GM23338 (cell line): ENCODE measurements at places on chromosomes 16 and 17.

DNA sequence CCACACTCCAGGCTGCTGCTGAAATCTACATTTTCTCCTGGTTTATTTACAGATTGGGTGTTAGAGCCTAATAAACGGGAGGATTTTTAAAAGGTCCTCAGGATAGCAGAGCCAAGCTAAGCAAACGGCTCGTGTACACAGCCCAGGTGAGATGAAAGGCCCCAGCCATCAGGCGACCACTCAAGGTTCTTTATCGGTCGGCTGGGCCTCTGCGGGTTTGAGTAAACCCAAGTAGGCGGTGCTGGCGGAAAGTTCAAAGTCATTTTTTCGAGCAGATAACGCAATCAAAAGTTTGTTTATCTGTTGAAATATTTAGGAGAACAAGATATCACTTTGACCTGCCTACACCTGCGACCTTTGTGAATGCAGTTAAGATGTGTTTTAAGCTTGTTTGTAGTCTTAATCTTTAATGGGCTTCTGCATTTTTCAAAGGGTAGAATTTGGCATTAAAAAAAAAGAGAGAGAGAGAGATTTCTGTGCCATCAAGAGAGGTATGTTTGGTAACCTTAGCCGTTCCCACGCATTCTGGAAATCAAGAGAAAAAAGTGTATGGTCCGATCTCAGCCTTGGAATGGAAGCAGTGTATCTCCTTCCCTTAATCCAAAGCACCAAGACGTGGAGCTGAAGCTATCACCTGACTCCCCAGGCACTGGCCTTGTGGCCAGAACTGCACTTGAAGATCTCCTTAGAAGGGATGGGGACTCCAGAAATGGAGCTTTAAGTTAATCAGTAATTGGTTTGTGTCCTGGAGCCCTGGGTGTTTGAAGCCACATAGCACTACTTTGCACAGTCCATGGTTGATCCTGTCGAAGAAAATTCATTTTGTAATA lies 301.7 kb upstream of the IRX5 start:
- no peak for DNase-seq

- no peak for DNase-seq
Measured at GRCh38 chr17:72171703-72172667, 51.2 kb downstream of the SOX9 start.

DNA sequence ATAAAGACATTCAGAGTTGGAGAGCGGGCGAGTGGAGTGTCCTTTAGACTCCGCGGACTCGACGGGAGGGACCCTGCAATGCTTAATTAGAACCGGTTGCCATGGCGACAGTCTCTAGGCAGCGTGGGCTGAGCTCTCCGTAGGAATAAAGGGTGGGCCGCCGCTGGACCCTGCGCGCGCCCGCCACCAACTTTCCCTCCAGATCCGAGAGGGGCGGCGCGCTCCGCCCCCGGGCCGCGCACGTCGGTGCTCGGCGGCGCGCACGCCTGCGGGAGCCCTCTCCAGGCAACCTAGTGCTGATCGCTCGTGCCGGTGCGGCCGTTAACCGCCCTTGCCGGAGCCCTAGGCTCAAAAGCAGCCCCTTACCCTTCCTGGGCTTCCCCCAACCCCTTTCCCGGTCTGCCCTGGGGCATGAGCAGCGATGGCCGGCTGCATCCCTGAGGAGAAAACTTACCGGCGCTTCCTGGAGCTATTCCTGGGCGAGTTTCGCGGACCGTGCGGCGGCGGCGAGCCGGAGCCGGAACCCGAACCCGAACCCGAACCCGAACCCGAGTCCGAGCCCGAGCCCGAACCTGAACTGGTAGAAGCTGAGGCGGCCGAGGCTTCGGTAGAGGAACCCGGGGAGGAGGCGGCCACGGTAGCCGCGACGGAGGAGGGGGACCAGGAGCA lies at the start of gene PPM1E:
TSS of gene PPM1E (plus strand) at position 278 of the 669 bp plus-strand sequence.
- DNase-seq = peak; percentile 98

GRCh38 chr16:77910021-77910420 lies 112.3 kb upstream of the CLEC3A start:
- no peak for DNase-seq

- no peak for DNase-seq
Measured at GRCh38 chr16:78490431-78490830, 391.0 kb downstream of the WWOX start.

- no peak for DNase-seq
Measured at GRCh38 chr16:4888428-4889135, 41.3 kb downstream of the UBN1 start.

GRCh38 chr16:2883458-2883908 lies 468 bp downstream of the FLYWCH2 start:
- DNase-seq = peak; percentile 28

DNA sequence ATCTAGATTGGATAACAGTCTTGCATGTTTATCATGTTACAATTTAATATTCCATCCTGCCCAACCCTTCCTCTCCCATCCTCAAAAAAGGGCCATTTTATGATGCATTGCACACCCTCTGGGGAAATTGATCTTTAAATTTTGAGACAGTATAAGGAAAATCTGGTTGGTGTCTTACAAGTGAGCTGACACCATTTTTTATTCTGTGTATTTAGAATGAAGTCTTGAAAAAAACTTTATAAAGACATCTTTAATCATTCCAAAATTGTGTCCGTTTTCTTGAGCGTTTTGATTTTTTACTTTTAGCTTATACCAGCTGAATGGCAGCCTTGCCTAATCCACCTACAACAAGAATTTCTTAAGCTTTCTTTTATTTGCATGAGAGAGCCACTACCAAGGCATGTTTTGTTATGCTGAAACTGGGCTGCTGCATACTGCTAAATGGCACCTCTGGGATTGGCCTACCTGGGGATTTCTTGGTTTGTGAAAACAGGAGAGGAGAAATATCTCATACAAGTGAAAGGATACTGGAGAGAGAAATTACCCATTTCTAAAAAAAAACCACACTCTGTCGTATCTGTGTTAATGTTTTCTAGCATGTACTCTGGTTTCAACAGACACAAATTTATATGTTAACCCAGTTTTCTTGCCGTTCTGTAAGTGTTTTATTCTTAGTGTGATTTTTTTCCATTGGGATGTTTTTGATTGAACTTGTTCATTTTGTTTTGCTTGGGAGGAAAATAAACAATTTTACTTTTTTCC lies 52.2 kb downstream of the TUBD1 start:
- DNase-seq = peak; percentile 93

DNA sequence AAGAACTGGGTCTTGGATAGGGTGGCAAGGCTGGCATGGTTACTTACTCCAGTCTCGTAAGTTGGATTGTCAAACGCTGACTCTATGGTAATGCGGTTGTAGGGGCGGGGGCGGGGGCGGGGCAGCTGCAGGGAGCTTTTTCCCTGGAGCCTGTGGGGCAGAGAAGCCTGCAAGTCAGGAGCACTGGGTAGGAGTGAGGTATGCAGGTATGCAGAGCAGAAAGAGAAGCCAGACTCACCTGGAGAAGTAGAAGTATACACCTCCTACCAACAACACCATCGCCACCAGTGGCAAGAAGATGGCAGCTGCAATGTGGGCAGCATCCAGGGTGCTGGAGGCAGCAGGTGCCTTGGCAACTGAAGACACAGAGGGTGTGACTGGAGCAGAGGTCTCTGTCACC lies 4.8 kb upstream of the PHF12 start:
- DNase-seq = peak; percentile 57

DNA sequence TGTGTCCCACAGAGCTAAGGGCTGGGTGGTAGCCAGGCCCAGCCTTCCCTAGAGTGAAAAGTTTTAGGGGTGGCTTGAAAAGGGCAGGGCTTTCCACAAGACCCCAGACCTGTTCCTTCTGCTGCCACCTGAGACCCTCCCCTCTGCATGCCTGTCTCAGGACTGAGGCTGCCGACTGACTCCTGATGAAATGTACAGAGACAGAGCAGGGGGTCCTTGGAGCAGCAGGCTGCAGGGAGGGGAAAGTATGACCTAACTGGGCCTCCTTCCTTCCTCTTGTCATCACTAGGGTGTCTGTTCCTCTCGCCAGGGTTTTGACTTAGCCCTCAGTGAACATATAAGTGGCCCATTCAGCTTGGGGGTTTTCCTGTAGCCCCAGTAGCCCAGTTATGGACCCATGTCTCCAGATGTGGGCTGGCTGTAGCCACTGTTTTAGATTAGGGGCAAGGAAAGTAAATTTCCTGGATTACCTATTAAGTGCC lies 14.9 kb upstream of the NFATC3 start:
- DNase-seq = no peak

DNA sequence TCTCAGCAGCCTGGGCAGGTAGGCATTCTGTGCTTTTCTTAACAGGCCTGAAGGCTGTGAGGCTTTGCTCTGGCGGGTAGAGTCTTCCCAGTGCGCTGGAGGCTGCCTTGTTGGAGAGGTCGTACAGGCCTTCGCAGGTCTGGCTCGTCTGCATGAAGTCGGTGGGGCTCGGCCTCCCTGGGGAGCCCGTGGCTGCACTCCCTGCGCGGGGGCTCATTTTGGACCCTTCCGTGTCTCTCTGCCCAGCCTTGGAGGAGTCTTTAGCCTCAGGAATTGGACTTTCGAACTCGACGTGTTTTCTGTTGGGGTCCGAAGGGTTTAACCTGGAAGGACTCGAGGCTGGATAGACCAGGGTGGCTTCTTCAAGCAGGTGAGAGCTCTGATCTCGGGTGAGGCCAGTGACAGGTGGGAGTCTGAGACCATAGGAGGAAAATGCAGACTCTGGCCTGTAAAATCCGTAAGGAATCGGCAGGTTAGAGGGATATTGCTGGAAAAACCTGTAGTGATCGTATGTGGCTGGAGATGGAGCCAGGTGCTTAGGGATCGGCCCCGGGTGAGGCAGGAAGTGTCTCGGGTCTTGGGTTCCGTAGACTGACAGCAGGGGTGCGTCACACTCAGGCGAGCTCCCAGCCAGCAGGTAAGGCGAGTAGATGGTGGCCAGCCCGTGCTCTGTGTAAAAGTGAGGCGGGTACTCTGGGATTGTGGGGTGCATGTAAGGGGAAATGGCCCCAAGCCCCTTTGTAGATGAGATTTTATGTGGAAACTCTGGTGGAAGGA lies 8.6 kb downstream of the ZNF750 start:
- DNase-seq = no peak

GRCh38 chr17:11768981-11769380 lies 170.7 kb downstream of the DNAH9 start:
- DNase-seq = no peak

- peak; percentile 59 for DNase-seq
Measured at GRCh38 chr16:78458588-78458987, 359.1 kb downstream of the WWOX start.

DNA sequence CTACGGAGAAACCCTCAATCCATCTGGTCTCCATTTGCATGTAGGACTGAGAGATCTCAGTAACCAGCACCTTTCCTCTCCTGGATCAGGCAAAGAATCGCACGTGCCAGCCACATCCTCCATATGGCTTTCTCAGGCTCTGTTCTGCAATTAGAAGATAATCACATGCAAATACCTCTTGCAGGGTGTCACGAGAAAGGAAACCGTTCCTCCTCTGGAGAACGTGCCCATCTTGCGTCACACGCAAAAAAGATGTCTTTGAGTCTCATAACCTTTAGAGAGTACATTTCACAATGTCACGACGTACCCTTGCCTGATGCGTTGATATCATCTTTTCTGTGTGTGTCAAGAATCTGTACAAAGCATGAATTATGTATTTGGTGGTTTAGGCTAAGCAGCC lies 36.2 kb upstream of the DNAH17 start:
- no peak for DNase-seq

GRCh38 chr16:52963212-52963854 lies 89.4 kb downstream of the CHD9NB start:
- DNase-seq = peak; percentile 51

GRCh38 chr17:55343900-55344513 lies 77.6 kb downstream of the MMD start:
- DNase-seq = no peak

- DNase-seq = no peak
Measured at GRCh38 chr16:4332623-4333307, 16.9 kb downstream of the GLIS2 start.

DNA sequence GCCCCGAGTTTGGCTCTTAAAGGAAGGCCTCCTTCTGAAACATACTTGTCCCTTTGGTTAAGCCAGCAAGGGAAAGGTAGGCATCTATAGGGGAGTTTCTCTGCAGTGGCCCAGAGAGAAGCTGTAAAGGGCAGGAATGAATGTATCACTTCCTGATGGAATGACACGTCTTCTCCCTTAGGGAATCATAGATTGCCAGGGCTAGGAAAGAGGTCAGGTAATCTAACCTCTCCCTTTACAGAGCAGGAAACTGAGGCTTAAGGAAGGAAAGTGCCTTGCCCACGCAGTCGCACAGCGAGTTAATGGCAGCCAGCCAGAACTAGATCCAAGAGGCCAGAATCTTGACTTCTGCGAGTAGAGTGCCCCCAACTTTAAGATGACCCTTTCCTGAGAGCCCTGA lies 66.1 kb downstream of the NEUROD2 start:
- no peak for DNase-seq

DNA sequence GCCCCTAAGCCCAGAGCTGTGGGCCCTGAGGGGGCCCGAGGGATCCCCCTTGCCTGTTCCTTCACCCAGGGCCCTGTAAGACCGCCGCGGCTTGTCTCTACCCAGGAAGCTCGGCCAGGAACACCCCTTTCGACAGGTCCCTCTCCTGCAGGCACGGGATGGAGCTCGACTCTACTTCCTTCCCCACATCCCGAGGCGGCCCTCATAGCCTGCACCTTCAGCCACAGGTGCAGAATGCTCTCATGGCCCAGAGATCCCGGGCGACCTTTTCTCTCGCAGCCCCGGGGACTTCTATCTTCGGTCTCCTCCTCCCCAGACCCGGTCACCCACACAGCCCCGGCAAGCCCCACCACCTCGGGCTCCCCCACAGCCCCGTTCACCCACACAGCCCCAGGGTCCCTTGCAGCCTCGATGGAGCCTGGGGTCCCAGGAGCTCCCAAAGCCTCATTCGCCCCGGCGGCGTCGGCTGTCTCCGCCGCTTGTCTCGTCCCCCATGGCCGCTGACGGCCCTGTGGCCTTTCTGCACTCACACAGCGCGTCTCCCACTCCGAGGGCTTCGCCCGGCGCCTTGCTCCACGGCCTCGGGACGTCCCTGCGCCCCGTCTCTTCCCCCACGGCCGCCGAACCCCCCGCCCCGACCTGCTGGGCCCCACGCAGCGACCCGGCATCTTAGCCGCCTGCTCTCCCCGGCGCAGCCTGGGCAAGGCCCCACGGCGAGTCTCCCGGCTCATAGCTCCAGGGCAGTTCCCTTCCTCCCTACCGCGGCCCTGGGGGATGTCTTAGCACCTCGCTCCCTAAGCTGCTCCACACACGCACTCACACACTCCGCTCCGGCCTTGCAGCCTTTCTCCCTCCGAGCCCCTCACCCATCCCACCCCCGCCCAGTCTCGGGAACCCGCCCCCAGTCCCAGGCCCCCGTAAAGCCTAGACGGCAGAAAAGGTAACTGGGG lies 650 bp downstream of the KIAA0753 start:
- peak; percentile 57 for DNase-seq

DNA sequence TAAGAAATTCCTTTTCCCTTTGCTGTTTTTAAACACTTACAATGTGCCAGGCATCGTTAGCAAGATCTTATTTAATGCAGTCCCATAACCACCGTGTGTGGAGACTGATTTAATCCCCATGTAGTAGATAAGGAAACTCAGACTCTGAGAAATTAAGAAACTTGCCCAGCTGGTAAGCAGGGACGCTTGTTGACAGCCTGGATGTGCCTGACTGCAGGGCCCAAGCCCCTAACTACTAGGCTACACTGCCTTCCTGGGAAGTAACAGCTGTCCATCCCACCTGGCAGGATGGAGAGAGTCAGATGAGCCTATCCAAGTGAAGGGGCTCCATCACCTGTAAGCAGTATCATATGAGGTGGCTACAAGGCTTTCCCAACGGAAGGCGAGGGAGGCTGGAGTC lies 23.1 kb downstream of the CDK5RAP3 start:
- DNase-seq = no peak

GRCh38 chr17:57270801-57271245 lies 14.5 kb downstream of the MSI2 start:
- no peak for DNase-seq

GRCh38 chr17:75289832-75290337 lies 652 bp upstream of the SLC25A19 start:
- DNase-seq = peak; percentile 54
